Activated naive CD4-positive, alpha-beta T cell treated with Interleukin-2 at 50 U/mL for 16 hours (primary cell): ENCODE measurements at places on chromosomes 1 and 21.
A peak's percentile ranks its signal among the peaks of the same experiment; 100 is the strongest.

DNA sequence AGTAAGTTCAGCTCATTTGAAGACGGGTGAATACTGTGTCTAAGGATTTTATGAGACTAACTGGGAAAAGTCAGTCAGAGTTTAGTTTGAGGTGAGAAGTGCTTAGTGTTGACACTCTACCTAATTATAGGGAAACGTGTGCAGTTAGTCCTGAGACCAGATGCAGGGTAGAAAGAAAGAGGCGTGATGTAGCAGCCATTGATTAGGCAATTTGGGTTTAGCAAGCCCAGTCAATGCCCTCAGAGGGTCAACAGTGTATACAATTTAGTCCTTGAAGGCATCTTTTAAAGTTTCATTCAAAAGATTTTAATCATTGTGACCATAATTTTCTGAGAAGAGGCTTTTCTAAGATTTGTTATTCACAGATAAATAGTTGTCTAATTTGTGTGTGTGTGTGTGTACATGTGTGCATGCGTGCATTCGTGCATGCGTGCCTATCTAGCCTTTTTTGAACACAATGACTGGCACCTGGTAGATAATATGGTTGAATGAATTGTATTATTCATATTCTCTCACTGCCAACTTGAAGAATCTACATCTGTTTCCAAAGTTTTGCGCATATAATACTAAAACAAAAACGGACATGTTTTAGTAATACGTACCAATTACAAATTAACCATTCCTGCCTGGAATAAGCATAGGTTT is 332.9 kb downstream of the SRGAP2C start:
- DNase-seq: no peak

- no peak for DNase-seq
Measured at GRCh38 chr1:72892461-72892860, 610.1 kb upstream of the NEGR1 start.

GRCh38 chr1:221511797-221512196 is 230.1 kb downstream of the DUSP10 start:
- DNase-seq: no peak

DNA sequence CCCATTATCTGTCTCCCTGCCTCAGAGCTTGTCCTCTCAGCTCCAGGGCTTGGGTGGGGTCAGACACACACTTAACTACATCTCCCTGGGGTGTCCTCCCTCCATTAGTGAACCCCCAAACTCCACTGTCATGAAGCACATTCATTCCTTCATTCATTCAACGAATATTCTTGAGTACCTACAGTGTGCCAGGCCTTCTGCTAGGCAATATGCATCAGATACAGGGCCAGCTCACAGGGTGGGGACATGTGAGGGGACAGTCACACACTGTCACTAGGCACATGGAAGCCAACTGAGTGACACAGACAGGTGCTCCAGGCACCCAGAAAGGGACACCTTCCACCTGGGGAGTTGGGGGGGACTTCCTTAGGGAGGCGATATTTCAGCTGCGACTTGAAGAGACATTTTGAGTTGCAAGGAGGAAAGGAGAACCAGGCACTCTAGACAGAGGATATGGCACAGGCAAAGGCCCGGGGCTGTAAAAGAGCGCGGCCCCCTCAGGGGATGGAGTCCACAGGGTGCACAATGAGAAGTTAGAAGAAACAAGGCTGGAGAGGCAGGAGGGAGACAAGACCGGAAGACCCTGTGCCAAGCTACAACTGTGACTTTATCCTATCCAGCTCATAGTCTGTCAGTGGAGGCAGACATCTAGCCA is 8.7 kb upstream of the S100A8 start:
- no peak for DNase-seq

- no peak for DNase-seq
Measured at GRCh38 chr1:26579681-26580111, 50.1 kb downstream of the RPS6KA1 start.

GRCh38 chr1:217542837-217543236 is 88.1 kb downstream of the GPATCH2 start:
- DNase-seq: no peak

DNA sequence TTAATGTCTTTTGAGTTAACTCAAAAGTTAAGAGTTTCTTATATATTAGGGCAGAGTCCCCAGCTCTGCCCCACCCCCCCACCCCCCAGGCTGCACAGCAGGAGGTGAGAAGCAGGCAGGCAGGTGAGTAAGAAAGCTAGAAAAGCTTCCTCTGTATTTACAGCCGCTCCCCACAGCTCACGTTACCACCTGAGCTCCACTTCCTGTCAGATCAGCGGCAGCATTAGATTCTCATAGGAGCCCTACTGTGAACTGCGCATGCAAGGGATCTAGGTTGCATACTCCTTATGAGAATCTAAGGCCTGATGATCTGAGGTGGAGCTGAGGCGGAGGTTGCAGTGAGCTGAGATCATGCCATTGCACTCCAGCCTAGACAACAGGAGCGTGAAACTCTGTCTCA is 81.9 kb downstream of the SIM2 start:
- DNase-seq: no peak

DNA sequence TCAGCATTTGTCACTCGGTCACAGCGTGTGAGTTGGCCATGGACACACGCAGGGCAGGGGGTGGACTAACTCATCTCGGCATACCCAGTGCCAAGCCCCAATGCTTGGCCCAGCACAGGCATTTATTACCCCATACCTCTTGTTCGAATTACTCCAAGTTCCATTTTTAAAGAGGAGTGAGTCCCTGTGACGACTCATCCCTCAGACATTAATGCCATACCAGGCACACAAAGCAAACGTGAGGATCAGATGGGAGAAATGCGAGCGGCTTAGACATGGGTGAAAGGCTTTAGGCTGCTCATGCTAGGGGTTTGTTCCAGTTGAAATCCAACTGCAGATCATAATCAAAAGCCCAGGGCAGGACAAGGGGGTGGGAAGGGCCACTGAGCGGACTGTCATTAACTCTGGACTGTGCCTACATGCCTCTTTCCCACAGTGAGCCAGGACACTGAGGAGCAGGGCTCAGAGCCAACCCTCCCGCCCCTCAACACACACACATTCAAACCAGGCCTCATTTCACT is 118.5 kb upstream of the NGF start:
- DNase-seq: no peak

- no peak for DNase-seq
Measured at GRCh38 chr1:18749569-18749968, 109.9 kb downstream of the TAS1R2 start.

GRCh38 chr1:23029337-23029736 is 10.1 kb downstream of the KDM1A start:
- DNase-seq: no peak

DNA sequence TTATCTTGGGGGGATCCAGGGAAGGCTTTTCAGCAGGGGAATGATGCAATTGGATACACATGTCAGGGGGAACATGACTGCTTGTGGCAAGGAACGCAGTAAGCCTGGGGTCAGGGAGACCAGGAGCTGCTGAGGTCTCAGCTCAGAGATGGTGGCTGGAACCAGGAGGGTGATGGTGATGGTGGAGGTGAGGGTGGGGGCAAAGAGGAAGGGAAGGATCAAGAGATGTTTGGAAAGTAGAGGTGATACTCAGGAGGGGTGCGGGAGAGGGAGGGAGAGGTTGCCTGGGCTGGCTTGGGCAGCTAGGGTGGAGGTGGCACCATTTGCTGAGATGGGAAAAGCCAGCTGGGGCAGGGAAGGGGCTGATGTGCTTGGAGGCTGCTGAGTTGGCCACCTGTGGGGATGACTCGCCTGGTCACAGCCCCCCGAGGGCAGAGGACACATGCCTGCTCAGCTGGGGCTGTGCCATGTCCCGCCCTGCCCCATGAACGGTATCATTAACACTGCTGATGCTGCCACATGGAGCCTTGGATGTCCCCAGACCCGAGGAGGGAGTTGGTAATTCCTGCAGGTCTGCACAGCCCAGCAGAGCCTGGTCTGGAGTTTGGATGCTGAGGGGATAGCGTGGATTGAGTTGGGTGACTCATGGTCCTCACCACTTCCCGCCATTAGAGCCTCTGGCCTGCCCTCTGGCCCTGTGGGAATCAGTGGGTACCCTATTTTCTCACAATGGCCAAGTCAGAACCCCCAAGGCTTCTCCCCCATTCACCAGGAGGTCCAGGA is 6.3 kb upstream of the PADI1 start:
- no peak for DNase-seq

DNA sequence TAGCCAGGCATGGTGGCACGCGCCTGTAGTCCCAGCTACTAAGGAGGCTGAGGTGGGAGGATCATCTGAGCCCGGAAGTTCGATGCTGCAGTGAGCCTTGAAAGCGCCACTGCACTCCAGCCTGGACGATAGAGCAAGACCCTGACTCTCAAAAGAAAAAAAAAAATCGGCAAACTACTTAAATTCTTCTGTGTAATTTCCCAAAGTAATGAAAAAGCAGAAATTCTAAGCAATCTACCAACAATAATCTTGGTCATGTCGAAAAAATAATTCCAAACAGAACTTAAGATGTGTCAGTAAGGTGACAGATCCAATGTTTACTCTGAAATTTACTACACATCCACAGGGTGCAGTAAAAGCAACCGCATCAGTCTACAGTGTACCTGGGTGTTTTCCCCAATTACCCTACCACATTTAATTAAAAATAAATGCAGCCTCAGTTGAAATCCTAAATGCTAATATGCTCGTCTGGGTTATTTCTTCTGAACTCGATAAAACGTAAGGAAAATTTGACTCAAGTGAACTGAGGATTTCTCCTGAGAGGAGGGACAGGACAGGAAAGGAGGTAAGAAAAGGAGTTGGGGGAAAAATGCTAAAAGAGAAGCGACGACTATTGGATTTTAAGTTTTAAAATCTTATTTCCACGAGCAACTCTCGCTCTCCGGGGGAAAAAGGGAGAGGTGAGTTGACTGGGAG is 801 bp downstream of the EPRS1 start:
- peak; percentile 13 for DNase-seq

GRCh38 chr1:78475888-78476610 is 14.7 kb upstream of the PTGFR start:
- DNase-seq: no peak

- DNase-seq: no peak
Measured at GRCh38 chr1:48756683-48757316, 19.9 kb downstream of the BEND5 start.
